ENCODE measurements at places on chromosomes 5 and 9.
A peak's percentile ranks its signal among the peaks of the same experiment; 100 is the strongest.

GRCh38 chr5:73966451-73966850, 340.5 kb downstream of the ARHGEF28 start:
- no peak for ATAC-seq

DNA sequence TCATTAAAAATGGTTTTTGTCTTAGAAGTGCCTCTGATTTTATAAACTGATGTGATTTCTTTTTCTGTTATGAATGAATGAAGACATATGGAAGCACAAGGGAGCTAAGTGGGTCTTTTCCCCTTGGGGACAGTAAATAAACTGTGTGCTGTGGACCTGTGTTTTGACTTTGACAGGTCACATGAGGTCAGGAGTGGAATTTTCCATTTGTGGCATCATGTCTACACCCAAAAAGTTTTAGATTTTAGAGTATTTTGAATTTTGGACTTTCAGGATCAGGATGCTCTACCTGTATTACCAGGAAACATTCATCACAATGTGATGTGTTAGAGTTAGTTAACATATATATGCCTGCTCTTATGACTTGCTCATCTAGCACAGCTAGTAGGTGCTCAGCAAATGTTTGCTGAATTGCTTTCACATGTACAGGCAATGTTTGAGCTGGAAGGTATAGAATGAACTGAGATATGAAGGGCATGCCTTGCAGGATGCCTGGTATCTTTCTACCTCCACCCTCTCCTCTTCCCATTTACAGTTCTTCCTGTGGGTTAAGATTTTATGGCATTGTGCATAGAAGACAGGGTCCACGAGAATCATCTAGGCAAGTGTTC, 73.2 kb upstream of the NR3C1 start:
- ATAC-seq = no peak

DNA sequence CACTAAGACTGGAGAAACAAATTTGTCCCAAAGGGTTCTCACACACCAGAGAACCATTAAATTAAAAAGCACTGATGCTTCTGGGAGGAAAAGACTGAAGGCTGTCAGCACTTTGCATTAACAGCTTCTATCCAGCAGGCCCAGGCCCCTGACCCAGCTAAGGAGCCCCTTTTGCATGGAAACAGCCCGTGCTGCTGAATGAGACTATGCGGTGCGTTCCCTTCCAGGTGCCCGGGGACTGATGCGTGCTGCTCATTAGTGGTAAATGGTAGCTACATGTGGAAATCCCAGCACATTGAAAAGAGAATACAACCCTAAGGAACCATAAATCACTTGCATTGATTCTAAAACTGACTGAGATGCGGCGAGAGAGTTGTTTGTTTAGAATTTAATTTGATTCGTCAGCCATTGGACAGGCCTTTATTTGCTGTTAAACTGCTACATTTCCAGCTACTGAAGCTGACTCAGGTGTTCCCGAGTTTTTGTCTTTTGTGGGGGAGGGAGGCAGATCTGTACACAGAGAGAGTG, 351.0 kb upstream of the SLC24A2 start:
- ATAC-seq = no peak

DNA sequence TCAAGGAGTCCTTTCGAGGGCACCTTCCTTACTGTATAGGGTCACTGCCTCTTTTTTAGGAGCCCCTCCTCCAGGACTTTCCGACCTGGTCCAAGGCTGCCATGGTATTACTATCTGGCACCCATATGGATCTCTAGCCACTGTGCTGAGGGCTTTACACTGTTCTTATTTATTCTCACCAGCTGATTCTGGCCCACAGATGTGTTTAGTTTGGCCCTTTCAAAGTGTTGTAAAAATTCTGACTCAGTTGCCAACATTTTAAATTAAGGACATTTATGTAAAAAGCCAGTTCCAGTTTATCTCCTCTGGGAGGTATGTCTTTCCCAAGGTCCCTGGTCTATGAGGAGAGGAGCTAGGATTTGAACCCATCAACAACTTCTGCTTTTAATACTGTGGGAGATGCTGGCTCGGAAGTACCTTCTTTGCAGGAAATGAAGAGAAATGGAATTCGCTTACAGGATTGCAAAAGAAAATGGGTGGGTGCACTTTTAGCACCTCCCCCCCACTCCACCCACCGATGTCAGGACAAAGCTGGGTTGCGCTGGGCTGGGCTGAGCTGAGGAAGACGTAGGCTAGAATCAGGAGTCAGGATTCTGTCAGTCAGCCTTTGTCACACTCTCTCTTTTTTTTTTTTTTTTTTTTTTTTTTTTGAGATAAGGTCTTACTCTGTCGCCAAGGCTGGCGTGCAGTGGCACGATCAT, 7.8 kb downstream of the JADE2 start:
- ATAC-seq = no peak

- ATAC-seq = no peak
These were observed 33.4 kb upstream of the CSNK1G3 start for GRCh38 chr5:123478546-123478945.

GRCh38 chr5:120942596-120943350, 478.7 kb downstream of the PRR16 start:
- ATAC-seq = no peak

DNA sequence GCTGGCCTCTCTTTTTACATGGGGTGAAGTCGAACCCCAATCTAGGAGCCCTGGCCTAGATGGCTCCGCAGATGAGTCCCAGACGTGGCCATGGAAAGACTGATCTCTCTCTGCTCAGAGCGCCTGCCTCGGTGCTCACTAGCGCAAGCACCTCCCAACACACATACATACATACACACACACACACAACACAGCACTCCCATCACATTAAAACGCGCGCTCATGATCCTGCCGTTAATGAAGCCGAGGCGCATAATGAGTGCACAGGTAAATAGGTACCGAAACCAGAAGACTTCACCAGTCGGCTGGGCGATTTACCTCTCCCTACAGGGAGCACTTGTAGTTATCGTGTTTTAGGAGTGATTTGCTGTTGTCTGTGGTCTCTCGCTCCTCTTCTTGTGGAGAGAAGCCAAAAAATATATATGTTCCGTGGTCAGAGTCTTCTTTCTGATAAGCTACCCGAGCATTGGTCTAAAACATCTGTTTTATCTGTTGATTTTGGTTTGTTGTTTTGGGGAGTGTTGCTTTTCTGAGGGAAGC, 207.7 kb downstream of the MEF2C start:
- ATAC-seq = no peak

- ATAC-seq = no peak
These were observed 11.5 kb downstream of the NOTCH1 start for GRCh38 chr9:136534366-136534765.

- peak; percentile 27 for ATAC-seq
These were observed 498 bp downstream of the HAUS6 start for GRCh38 chr9:19102181-19102630.

All from activated CD4-positive, CD25-positive, alpha-beta regulatory T cell treated with anti-CD3 and anti-CD28 coated beads, Interleukin-2, amount 50 U/mL, for 24 hours (primary cell).